ENCODE measurements at places on chromosomes 13 and 19.

- no peak for DNase-seq
Measured at GRCh38 chr19:54158812-54159351, 639 bp downstream of the LENG1 start.

GRCh38 chr13:91331047-91331915, 16.2 kb upstream of the MIR17HG start:
- no peak for DNase-seq

- DNase-seq = no peak
Measured at GRCh38 chr13:93144031-93144430, 82.6 kb upstream of the GPC6 start.

DNA sequence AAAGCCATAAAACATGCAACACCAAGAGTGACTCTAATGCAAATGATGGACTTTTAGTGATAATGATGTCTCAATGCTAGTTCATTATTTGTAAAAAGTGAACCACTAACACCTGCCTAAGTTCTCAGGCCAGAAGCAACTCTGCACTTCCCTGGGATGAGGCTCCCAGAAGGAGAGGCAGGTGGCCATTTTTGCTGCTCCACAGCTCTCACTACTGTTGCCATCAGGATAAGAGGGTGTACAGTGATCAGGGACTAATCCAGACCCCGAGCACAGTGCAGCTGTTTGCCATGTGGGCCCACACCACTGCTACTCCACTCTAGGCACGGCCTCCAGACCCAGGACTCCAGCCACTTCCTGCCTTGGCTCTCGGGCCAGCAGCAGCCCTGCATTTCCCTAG, 828.3 kb upstream of the MIR17HG start:
- no peak for DNase-seq

DNA sequence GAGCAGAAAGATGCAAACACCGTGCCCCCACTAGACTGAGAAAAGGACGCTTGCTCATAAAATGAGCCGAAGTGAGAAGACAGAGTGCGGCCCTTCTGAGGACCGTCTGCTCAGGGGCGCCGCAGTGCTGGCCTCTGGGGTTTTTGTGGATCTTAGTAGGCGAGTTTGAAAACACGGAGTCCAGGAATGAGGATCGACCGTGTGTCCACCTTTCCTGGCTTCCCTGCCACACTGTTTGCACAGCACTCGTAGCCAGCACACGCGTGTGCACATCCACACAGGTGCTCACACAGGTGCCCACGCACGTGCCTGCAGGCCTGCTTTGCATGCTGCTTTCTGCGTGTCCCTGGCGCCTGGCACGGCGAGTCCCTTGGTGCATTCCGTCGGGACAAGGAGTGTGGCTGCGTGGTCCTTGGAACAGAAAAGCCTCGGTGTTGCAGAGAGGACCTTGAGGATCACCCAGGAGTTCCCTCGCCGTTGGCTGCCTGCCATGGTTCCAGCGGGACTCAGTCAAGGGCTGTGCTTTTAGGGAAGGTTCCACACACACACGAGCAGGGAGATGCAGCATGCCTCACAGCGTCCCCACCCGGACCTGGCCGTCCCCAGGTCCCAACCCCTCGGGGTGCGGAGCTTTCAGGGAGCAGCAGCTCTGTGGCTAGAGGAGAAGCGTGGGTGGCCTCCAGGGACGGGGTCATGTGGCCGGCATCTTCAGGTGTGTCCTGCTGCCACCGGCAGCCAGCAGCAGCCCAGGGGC, 10.1 kb upstream of the ZNF554 start:
- DNase-seq = no peak

GRCh38 chr19:2356036-2356646, 3.9 kb upstream of the TMPRSS9 start:
- no peak for DNase-seq

GRCh38 chr13:71602344-71602743, 264.7 kb downstream of the DACH1 start:
- peak; percentile 62 for DNase-seq

GRCh38 chr13:62997696-62998095, 1582.0 kb upstream of the PCDH20 start:
- DNase-seq = no peak

DNA sequence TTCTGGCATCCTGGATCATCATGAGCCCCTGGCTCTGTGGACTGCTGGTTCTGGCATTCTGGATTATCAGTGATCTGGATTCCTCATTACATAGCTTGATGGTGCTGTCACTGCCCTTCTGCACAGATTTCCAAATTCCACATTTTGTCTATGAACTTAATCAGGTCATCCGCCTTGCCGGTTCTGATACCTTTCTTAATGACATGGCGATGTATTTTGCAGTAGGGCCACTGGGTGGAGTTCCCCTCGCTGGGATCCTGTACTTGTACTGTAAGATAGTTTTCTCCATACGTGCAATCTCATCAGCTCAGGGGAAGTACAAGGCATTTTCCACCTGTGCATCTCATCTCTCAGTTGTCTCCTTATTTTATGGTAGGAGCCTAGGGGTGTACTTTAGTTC, 24.4 kb upstream of the OR7C2 start:
- DNase-seq = no peak

DNA sequence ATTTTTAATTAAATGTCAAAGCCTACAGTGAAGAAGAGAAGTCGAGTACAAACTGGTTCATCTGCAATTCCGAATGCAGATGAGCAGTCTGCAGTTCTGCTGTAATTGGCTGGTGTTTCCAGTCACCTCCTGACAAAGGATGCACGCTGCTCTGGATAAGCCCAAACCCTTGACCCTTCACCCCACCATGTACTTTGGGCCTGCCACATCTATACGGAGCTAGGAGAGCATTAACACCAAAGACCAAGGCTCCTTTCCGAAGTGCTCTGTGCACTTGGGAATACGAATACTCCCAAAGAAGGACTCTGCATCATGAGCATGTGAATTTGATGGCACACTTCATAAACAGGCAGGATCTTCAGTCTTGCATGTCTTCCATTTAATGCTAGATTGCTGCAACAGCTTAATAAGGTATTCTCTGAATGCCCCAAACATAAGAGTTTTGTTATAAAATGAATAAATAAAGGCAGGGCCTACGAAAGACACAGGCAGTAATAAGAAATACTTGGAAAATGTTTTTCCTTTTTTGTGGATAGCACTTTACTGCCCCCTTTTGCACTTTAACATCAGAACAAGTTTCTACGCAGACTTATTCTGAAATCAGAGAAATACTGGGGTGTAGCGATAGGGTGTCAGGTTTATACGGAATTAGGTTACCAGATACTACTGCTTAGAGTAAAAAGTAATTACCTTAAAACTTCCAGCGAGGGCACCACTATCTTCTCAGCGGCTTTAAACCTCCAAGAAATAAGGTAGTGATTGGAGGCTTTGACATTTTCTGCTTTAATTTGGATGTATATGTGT, 15.0 kb downstream of the EFNB2 start:
- no peak for DNase-seq

- no peak for DNase-seq
Measured at GRCh38 chr19:13039211-13039789, 44.0 kb downstream of the NFIX start.

DNA sequence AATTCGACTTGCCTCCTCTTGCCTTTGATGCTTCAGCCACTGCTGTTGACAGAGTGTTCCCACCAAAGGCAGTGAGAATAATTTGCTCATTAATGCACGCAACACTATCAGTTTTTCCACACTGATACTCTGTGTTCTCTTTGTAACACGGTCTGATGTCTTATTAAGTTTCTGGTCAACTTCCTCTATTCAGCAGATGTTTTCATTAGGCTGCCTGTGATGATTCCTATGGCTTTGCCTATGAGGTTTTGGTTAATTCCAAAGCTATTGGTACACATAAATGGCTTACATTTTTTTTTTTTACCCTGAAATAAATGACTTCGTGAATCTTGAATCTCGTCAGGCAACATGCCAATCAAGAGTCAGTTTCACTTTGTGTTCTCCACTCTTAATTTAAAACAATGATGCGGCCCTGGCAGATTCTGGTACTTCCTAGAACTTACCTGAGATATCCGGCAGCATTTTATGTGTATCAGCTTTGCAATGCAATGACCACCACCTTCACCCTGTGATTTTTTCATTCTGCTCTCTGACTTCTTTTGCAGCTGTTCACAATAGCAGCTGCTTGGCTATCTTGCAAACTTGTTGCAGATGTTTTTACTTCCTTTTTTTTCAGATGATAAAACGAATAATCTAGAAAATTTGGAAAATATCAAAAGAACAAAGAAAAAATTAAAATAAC, 27.5 kb upstream of the KL start:
- DNase-seq = no peak

GRCh38 chr19:873084-873483, 13.6 kb downstream of the CFD start:
- no peak for DNase-seq

GRCh38 chr13:110942248-110942981, 27.5 kb upstream of the ANKRD10 start:
- DNase-seq = no peak

DNA sequence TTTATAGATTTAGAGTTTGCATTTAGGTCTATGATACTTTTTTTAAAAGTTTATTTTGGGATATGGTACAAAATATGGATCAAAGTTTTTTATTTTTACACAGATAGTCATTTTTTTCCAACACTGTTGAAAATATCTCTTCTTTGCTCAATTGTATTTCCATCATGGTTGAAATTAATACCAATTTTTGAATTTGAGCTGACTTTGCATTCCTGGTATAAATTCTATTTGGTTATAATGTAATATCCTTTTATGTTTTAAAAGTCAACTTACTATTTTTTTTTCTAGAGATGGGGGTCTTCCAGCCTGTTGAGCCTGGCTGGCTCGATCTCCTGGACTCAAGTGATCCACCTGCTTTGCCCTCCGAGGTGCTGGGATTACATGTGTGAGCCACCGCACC, 620.1 kb downstream of the OLFM4 start:
- DNase-seq = no peak

GRCh38 chr13:114161028-114161556, 18.0 kb upstream of the CFAP97D2 start:
- DNase-seq = no peak

DNA sequence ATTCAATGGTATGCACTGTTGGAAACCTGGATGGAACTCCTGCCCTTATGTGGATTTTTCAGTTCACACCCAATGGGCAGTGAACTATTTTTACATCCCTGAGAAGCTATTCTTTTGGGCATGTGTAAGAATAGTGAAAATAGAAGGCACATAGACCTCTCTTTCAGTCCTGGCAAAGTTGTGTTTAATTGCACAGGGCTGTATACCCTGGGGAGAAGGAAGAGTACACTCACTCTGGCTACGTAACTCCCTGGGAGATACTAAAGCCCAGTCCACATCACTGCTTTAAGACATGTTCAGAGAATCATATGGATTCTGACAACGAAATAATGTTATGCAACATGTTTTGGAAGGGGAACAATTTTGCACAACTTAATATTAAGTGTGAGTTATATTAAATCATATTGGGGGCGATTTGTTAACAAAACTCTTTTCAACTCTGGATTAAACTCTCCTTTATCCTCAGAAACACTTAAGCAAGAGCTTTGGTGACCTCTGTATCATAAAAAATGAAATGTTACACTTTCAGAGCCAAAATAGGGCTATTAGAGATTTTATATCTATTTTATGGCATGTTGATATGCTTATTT, 166.1 kb downstream of the DCT start:
- no peak for DNase-seq
